ENCODE measurements at places on chromosomes 1 and 21. TPM values are rescaled to one million over a fixed set of nuclear protein-coding genes. Genes with fewer than 3 reads are reported as not detected.
A peak's percentile ranks its signal among the peaks of the same experiment; 100 is the strongest.

DNA sequence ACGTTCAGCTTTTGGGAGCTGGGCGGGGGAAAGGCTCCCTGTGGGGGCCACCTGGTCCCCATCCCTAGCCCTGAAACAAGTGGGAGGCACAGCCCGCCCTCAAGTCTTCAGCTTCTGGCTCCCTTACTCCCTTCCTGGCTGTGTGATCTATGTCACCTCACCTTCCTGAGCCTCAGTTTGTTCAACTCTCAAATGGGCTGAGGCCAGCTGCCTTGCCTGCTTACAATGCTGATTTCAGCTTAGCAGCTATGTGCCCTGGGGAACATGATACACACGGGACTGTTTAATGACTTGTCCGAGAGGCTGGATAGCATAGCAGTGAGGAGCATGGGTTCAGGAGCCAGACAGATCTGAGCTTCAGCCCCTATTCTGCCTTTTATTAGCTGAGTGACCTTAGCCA is 19.3 kb downstream of the GRHL3 start:
- H3K4me1 ChIP-seq = no peaks in the 10 kb centered on the region
- H3K36me3 ChIP-seq = no peaks in the 10 kb centered on the region
- H3K4me3 ChIP-seq = no peak overlapping the region
- DNase-seq = peak; percentile 44
- H3K27me3 ChIP-seq = no peaks in the 10 kb centered on the region

Gene SUSD4
- polyA plus RNA-seq = 0.79 TPM

Gene CHI3L1
- 15.7 TPM for polyA plus RNA-seq

DNA sequence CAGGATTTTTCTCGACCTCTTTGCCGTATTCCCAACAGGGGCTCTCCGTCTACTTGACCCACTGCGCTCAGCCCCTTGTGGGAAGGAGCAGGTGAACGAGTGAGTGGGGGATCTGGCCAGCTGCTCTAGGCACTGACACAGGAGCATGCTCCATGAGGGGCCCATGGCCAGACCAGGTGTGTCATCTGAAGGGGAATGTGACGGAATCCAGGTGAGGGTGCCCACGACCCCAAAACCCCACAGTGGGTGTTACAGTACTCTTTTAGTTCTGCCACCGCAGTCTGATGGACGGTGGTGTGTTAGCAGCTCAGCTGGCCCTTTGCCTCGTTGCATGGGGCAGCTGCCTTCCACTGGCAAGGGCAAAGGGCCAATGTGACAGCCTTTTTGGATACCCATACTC is 601.4 kb upstream of the NCAM2 start:
- no peak overlapping the region for H3K27ac ChIP-seq
- no peak overlapping the region for H3K4me3 ChIP-seq
- H3K4me1 ChIP-seq = no peaks in the 10 kb centered on the region

DNA sequence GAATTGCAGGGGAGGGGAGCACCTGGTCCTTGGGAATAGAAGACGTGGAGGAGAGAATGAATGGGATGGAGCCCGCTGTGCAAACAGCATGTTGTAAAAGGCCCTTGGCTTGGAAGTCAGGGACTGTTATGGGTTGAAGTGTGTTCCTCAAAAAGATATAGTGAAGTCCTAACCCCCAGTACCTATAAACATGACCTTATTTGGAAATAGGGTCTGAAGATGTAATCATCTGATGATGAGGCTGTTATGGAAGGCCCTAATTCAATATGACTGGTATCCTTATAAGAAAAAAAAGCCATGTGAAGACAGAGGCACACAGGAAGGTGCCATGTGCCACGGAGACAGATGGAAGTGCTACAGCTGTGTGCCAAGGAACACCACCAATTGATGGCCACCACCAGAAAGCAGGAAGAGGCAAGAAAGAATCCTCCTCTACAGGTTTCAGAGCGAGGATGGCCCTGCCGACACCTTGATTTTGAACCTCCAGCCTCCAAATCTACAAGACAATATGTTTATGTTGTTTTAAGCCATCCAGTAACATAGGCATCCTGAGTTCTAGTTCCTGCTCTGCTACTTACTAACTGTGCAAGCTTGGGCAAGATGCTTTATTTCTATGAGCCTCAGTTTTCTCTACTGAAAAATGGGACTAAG is 51.2 kb downstream of the LRRN2 start:
- no peaks in the 10 kb centered on the region for H3K36me3 ChIP-seq
- H3K27me3 ChIP-seq = peaks cover 22% of the 10 kb centered on the region
- no peak for DNase-seq
- no peak overlapping the region for H3K27ac ChIP-seq

Gene GJA9
- not detected for polyA plus RNA-seq

GRCh38 chr1:100704473-100704872 is 15.1 kb upstream of the VCAM1 start:
- no peaks in the 10 kb centered on the region for H3K4me1 ChIP-seq
- H3K36me3 ChIP-seq = no peaks in the 10 kb centered on the region
- DNase-seq = no peak
- no peak overlapping the region for H3K4me3 ChIP-seq
- no peaks in the 10 kb centered on the region for H3K27me3 ChIP-seq

DNA sequence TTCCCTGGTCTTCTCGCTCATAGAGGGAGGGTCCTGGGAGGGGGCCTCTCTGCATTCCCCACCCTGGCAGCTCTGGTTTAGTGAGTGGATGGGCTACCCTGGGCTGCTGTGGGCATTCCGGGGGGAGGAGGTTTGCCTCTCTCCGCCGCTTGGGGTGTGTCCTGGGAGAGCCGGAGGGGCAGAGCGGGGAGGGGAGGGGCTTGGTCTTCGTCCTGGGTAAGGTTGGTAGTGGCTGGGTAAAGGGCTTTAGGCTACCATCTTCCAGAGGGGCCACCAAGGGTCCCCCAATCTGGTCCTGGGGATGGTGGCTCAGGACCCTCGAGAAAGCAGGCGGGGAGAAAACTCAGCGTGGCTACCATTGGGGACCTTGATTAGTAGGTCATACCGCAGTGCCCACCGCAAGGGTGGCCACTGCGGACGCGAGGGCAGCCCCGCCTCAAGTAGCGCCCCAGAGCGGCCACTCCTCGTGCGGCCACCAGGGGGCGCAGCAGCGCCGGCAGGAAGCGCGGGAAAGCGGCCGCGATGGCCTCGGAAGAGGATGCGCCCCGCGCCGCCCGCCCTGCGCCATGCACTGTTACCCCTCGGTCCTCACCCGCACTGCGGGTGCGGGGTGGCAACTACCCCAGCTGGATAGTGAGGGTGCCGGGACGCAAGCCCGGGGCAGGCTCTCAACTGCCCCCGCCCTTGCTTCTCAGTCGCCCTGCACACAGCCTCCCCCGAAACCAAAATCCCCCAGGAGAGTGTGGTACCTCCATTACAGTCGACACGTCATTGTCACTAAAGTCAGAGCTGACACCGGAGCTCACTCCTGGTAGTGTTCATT is 44.1 kb upstream of the SLC25A33 start:
- peak; percentile 89 for DNase-seq
- no peak overlapping the region for H3K27ac ChIP-seq
- H3K4me1 ChIP-seq = peaks cover 6% of the 10 kb centered on the region
- no peak overlapping the region for H3K4me3 ChIP-seq
- H3K36me3 ChIP-seq = no peaks in the 10 kb centered on the region
- no peaks in the 10 kb centered on the region for H3K27me3 ChIP-seq

- H3K36me3 ChIP-seq = no peaks in the 10 kb centered on the region
- H3K4me3 ChIP-seq = no peak overlapping the region
- no peaks in the 10 kb centered on the region for H3K27me3 ChIP-seq
- no peaks in the 10 kb centered on the region for H3K4me1 ChIP-seq
- DNase-seq = no peak
- H3K27ac ChIP-seq = no peak overlapping the region
Observed at GRCh38 chr1:183693521-183693920, 40.4 kb upstream of the APOBEC4 start.

DNA sequence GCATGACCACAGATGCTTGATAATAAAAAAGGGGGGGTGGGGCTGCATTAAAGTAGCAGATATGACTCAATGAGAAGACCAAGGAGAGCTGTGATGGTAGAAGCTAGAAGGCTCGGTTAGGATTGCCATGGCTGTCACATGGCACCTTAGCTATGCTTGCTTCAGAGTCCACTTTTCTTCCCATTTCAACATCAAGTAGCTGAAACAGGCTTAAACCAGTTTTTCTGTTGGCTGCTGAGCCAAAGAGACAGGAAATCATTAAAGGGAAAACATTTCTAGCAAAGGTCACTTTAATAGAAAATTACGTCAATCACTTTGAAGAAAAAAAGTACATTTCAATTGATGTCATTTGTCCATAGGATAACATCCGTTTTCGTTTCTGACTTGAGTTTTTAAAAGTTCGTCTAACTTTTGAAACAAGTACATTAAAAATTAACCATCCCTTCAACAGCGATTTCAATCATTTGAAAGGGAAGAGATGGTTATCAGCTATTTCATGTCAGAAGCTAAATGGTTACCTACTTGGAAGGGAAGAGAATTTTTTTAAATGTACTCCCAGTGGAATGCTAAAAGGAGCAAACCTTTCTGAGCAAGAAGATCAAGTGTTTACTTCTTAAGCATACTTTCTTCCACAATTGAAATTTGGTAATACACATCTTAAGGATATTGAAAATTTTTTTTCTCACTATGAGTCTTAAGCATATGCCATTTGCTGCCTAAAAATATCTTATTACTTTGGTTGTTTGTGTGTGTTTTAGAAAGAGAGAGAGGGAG is 488.1 kb upstream of the PRMT6 start:
- H3K4me3 ChIP-seq = no peak overlapping the region
- H3K27ac ChIP-seq = no peak overlapping the region
- no peaks in the 10 kb centered on the region for H3K36me3 ChIP-seq
- H3K4me1 ChIP-seq = no peaks in the 10 kb centered on the region
- DNase-seq = no peak

Gene SCP2
- polyA plus RNA-seq = 104 TPM

- no peak overlapping the region for H3K4me3 ChIP-seq
- H3K36me3 ChIP-seq = no peaks in the 10 kb centered on the region
- DNase-seq = no peak
- H3K27ac ChIP-seq = no peak overlapping the region
Observed at GRCh38 chr1:91830242-91831131, 55.5 kb downstream of the TGFBR3 start.

Gene CRYAA
- not detected for polyA plus RNA-seq

GRCh38 chr1:13550663-13551062 is 33.0 kb upstream of the PDPN start:
- H3K4me1 ChIP-seq = no peaks in the 10 kb centered on the region
- H3K27me3 ChIP-seq = peaks cover 6% of the 10 kb centered on the region
- H3K4me3 ChIP-seq = no peak overlapping the region
- no peaks in the 10 kb centered on the region for H3K36me3 ChIP-seq

DNA sequence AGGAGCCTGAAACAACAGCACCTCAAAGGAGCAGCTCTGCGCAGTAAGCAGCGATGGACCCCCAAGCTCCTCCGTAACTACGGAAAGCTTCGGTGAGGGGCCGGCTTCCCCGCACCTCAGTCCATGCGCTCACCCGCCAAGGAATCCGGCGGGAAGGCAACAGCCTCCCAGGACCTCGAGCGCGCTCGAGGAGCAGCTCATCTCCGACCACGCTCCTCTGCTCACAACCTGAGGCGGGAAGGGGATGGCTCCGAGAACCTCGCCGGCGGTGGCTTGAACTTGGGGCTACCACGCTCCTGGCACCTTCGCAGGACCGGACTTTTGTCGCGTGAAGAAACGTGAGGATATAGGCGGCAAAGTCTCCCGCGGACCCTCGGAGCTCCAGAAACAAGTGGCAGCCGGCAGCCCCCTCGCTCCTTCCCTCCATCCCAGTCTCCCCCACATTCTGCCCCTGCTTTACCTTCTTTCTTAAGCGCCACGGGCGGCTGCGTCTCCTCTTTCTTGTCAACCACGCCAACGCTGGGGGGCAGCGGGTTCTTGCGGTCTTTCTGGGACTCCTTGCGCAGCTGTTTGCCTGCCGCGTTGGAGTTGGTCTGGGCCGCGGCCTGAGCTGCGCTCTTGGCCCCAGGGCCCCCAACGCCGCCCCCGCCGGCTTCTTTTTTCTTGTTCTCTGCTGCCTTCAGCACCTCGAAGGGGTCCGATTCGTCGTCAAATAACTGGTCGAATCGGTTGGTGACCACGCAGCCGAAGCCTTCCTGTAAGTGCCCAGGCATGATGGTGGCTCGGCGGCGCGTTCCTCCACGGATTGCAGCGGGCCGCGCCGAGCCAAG is 459 bp downstream of the SERBP1 start:
- H3K36me3 ChIP-seq = peaks cover 10% of the 10 kb centered on the region
- no peaks in the 10 kb centered on the region for H3K27me3 ChIP-seq
- DNase-seq = peak; percentile 89

DNA sequence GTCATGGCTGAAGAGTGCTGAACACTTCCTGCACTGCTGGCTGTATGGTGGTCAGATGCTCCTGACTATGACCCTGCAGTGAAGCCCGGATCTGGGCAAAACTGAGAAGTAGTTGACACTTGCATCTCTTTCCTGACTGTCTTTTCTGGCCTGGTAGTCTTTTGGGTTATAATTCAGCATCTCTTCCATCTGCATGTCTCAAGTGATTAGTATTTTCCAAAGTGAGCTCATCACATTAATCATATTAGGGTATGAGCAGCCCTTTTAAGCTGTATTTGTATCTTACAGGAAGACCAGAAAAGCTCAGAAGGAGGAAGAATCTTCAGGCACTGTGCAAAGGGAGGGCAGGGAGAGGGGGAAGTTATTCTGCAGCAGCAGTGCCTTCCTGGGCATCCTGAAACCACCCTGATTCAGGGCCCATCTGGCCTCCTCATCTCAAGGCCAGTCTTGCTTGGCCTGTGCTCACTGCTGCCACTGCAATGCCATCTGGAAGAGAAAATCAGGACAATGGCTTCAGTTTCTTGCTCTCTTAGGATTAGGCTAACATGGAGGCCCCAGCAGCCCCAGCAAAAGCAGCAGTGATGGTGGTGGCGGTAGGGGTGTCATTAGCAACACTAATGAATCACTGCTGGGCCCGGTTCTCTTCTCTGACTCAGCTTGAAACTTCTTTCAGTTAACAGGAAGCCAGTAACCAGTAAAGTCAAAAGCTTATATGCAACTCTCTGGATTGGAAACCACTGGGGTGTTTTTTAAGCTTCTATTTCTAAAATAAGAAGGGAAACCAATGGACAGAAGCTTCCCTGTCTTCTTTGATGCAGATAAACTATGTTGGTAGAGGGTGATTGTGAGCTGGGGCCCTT is 63.3 kb upstream of the WDR26 start:
- peaks cover 16% of the 10 kb centered on the region for H3K4me1 ChIP-seq
- DNase-seq = no peak
- H3K36me3 ChIP-seq = no peaks in the 10 kb centered on the region
- no peak overlapping the region for H3K4me3 ChIP-seq

DNA sequence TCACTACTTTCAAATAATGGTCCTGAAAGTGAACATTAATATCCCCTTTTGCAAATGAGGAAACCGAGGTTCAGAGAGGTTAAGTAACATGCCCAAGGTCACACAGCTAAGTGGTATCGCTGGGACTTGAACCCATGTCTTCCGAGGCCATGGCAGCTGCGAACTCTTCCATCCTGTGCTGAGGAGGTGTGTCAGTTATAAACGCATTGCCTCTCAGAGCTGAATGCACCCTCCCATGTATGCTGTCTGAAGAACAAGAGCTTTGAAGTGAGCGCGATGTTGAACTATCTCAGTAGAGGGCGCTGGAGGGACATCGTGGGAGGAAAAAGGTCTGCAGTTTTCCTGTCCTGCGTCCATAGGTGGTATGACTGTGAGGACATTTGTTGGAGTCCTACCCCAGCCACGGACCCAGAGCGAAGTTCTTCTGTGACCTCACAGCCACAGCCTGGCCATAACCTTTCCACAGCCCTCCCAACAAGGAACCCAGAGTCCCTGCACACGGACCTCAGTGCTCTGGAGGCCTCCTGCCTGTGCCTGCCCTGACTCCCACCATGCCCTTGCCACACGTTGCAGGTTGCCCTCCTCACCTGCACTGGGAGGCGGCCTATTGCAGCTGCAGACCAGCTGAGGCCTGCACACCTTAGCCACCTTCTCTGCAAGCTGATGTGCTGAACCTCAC is 7.5 kb downstream of the MYOC start:
- no peak overlapping the region for H3K27ac ChIP-seq
- H3K27me3 ChIP-seq = peaks cover 10% of the 10 kb centered on the region
- H3K4me3 ChIP-seq = no peak overlapping the region
- H3K4me1 ChIP-seq = peaks cover 13% of the 10 kb centered on the region
- H3K36me3 ChIP-seq = no peaks in the 10 kb centered on the region
